ENCODE measurements at places on chromosomes 13 and 19.

DNA sequence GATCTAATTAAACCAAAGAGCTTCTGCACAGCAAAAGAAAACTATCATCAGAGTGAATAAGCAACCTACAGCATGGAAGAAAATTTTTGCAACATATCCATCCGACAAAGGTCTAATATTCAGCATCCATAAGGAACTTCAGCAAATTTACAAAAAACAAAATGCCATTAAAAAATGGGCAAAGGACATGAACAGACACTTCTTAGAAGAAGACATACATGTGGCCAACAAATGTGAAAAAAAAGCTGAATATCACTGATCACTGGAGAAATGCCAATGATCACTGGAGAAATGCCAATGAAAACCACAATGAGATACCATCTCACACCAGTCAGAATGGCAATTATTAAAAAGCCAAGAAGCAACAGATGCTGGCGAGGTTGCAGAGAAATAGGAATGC lies 32.5 kb downstream of the ZNF582 start:
- DNase-seq = no peak

- no peak for DNase-seq
These were observed 49.0 kb upstream of the OXGR1 start for GRCh38 chr13:97043302-97043701.

DNA sequence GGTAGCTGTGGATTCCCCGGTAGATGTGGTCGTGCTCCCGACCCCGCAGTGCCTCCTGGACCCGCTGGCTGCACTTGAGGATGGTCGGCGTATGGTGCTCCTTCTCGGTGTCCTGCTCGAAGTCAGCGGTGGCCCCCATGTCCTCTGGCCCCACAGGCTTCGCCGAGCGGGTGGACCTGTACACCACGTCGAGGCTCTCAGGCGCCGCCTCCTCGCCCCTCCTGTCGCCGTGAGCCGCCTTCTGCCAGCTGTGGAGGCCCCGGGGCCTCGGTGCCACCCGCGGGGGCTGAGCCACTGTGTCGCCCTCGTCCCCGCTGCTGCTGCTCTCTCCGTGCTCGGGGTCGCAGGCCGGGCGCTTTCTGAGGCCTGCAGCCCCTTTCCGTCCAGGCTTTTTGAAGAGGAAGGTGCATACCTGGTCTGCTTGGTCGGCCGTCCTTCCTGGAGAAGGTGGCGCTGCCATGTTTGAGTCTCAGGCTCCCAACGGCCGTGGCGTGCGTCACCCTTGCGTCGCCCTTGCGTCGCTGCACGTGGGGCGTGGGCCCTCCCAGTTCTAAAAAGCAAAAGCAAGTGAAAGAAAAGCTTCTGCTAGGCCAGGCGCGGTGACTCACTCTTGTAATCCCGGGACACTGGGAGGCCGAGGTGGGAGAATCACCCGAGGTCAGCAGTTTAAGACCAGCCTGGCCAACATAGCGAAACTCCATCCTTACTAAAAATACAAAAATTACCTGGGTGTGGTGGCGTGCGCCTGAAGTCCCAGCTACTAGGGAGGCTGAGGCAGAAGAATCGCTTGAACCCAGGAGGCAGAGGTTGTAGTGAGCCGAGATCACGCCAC lies at the start of gene RNF113B:
RNF113B (minus strand) TSS at position 493 of the 832 bp plus-strand sequence; CDS start at position 460, 33 bp downstream.
- DNase-seq = no peak

GRCh38 chr19:9827289-9828238 lies at the start of gene UBL5:
Gene UBL5 (plus strand): TSS chr19:9827918. CDS start chr19:9828338, 420 bp downstream.
- DNase-seq = peak; percentile 94

DNA sequence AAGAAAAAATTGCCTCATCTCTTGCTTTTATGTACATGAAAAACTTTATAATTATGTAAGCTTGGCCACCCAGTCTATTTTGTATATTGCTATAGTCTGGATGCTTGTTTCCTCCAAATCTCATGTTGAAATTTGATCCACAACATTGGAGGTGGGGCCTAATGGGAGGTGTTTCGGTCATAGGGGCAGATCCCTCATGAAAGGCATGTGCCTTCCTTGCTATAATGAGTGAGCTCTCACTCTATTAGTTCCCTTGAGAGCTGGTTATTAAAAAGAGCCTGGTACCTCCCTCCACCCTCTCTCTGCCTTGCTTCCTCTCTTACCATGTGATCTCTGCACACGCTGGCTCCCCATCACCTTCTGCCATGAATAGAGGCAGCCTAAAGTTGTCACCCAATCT lies 1005.1 kb downstream of the PCDH9 start:
- no peak for DNase-seq

- no peak for DNase-seq
These were observed 51.3 kb downstream of the TEX29 start for GRCh38 chr13:111371720-111372119.

- no peak for DNase-seq
These were observed 91.1 kb upstream of the ANKRD10 start for GRCh38 chr13:111005808-111006505.

GRCh38 chr19:13366529-13367143 lies 139.6 kb downstream of the CACNA1A start:
- no peak for DNase-seq

GRCh38 chr19:4077800-4078684 lies 11.3 kb upstream of the ZBTB7A start:
- no peak for DNase-seq

DNA sequence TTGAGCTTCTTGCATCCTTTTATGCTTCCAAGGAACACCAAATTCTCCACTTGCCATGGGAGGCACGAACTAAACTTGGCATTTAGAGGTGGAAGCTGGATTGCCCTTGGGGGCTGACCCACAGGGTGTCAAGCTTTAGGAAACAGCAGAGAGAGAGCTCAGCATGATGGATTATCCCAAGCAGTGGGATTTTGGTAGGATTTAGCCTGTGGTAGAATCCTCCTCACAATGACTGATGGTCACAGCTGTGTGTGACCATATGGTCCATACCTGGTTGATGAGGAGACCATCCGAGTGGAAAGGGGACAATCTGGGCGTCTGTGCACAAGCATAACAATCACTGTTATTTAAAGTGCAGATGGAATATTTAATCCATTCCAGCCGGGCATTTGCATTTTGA lies 40.1 kb upstream of the PSG9 start:
- DNase-seq = no peak

DNA sequence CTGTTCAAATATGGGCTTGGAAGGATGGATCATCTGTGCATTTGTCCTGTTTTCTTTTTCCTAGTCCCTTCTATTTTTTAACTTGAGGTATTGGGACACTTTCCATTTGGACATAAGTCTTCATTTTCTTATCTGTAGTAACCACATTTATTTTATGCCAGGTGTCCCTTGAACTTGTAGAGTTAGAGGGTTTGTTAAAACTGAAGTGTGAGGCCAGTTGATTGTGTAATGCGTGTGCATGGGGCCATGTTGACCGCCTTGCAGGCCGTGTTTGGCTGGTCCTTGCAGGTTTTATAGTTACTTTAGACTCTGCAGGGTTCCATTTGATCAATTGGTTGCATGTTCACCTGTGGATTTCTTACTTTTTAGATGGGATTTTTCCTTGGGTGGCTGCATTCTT lies 21.0 kb downstream of the SAE1 start:
- no peak for DNase-seq

- DNase-seq = no peak
These were observed 223.8 kb upstream of the SERP2 start for GRCh38 chr13:44149821-44150220.

DNA sequence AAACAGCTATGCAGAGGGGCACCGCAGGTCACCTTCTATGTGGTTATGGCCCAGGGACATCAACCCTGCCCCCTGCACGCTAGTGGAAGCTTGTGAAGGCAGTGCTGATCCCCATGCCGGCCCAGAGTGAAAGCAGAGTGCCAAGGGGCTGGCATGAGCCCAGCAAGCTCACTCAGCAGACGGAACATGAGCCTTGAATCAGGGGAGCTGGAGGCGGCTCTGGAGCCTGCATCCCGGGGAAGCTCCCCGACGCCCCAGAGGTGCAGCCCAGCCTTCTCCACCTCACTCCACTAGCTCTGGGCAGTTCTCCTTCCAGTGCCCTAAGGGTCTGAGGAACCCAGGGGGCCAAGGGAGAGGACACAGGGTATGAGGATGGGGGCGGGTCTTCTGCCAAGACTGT lies 19.0 kb upstream of the ISYNA1 start:
- DNase-seq = peak; percentile 72

DNA sequence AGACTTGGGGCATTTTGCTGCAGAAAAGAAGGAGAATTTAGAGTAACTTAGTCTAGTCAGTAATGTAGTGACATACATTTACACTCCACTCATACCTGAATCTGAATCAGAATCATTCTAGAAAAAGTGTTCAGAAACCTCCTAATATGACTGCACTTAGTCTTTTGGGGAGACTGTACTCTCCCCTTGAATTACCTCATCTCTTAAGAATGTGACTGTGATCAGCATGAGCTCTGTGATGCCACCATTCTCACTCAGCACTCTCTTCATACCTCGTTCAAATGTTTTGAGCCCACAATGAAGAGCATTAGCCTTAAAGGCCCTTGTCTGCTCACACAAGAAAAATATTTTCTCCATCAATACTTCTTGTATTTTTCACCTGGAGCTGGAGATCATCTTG lies 229.4 kb downstream of the FGF14 start:
- DNase-seq = no peak
